Activated gamma-delta T cell (primary cell): ENCODE measurements at places on chromosomes 16 and 17.

- DNase-seq = no peak
These were observed 132.6 kb upstream of the CACNG5 start for GRCh38 chr17:66702106-66702936.

DNA sequence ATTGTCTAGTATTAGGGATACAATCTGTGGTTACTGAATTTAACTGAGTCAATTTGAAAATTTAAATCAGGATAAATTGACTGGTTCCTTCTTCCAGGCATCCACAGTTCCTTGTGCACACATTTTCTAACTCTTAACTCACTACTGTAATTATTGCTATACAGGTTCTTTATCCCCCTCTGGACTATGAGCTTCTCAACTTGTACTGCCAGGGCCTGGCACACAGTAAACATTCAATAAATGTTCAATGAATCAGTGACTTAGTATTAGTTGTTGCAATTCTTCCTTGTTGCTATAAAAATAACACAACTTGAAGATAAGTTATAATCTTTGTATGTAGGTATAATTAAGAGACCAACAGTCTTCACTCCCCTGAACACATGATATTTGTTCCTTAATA lies 67.9 kb downstream of the SSH2 start:
- DNase-seq = no peak

DNA sequence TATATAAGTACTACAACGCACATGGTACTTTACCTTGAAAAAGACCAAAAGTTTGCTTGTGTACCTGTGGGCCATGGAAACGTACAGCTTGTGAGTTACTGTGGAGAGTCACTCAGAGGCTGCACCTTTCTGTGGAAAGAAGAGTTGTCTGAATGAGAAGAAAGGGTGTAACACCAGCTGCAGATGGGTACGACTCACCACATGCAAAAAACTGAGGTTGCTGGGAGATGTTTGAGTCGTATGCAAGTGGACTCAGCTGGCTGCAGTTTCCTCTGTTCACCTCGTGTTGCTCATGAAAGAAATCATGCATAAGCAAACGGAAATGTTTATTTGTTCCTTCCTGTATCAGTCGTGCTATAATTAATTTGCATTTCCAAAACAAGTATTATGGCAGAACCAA lies 22.4 kb upstream of the DYNLRB2 start:
- DNase-seq = no peak

DNA sequence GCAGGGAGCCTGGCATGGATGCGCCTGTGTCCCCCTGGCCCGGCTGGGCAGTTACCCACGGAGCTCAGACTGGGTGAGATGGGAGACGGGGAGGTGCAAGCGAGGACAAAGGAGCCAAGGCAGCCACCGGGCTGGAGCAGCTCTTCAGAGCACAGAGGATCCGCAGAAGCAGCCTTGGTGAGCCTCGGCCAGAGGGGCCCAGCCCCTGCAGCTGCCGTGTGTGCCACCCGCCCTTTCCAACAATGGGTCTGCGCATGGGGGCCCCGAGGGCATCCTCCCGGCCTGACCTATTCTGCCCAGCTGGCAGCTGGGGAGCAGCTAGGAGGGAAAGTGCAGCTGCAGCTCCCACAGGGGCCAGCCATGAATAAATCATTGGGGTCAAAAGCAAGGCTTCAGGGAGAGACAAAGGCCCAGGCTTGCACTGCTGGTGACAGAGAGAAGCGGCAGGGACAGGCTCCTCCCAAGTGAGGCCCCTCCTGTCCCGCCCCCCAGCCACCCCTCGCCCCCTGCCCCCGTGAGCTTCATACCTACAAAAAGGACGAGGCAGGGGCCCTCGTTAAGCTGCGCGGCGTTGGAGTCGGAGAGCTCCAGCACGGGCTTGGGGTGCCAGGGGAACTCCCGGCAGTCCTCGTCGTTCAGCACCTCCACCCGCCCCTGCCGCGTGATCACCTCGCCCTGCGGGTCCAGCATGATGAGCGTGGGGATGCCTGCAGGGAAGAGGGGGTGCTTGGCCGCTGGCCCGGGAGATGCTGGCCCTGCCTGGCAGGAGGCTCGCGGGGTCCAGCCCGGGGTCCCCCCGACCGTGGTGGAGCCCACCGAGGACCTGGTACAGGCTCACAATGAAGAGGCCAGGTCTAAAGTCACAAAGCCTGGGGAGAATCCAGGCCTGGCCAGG lies 22.6 kb downstream of the MRM3 start:
- no peak for DNase-seq

- no peak for DNase-seq
These were observed 8.0 kb downstream of the TXNDC11 start for GRCh38 chr16:11734653-11735043.

- DNase-seq = no peak
These were observed 13.2 kb downstream of the PRKCB start for GRCh38 chr16:23848958-23849357.

GRCh38 chr16:61900482-61900881 lies 135.8 kb downstream of the CDH8 start:
- DNase-seq = no peak
